ENCODE measurements at places on chromosomes 3 and 15. TPM values are rescaled to one million over a fixed set of nuclear protein-coding genes. Genes with fewer than 3 reads are reported as not detected.

- no peak for DNase-seq
Observed at GRCh38 chr3:61928039-61928438, 366.7 kb downstream of the PTPRG start.

DNA sequence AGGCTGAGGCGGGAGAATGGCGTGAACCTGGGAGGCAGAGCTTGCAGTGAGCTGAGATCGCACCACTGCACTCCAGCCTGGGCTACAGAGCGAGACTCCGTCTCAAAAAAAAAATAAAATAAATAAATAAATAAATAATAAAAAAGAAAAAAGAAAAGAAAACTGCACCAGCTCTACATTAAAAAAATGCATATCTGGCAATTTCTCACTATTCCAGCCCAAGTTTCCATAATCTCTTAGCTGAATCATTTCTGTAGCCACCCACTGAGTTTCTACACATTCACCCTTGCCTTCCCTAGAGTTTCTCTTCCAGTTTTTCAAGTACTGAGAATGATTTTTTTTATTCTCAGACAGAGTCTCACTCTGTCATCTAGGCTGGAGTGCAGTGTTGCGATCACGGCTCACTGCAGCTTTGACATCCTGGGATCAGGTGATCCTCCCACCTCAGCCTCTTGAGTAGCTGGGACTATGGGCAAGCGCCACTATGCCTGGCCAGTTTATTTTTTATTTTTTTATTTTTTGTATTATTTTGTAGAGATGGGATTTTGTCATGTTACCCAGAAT is 24.5 kb upstream of the SLC7A14 start:
- DNase-seq: no peak

GRCh38 chr3:115512565-115513415 is 110.5 kb upstream of the GAP43 start:
- DNase-seq: no peak

GRCh38 chr15:27479296-27480140 is 508.5 kb downstream of the GABRG3 start:
- DNase-seq: no peak

LMAN1L gene
- polyA plus RNA-seq: not detected

DNA sequence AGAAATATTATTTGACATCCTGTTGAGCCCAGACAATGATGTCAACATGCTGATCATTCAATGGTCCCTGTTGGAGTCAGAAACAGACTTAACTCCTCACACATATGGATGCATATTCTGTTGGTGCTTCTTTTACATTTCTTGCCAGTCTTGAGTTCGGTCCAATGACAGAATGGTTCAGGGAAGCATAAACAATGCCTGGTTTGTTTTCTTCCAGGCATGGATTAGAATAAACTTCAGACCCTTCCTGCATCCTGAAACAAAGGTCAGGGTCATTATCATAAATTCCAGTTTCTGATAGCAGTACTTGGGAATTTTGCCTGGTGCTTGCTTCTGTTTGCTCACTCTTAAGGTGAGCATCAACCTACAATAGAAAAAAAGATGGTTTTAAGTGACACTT is 33.3 kb downstream of the BTLA start:
- no peak for DNase-seq

ABI3BP gene
- polyA plus RNA-seq: 0.59 TPM

All from keratinocyte (primary cell).